MV-4-11 (cell line): ENCODE measurements at places on chromosomes 2 and 18.

- DNase-seq: no peak
Observed at GRCh38 chr2:1605102-1606045, 138.9 kb downstream of the PXDN start.

DNA sequence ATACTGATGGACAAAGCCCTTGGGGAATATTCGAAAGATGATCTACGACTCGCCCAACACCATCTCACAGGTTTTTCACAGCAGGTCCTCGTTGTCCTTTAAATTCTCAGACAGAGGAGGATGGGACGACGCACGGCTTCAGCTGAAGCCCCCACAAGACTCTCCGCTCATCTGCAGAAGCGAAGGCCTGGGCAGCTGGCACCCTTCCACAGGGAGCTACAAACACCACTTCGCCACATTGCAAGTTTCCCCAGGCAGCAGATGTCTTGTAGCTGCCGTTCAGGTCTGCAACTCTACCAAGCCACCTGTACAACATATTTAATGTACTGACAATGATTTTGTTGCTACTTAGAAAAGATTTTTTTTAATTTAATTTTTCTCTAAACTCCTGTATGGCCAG lies 642.9 kb downstream of the ZEB2 start:
- no peak for DNase-seq

- DNase-seq: no peak
Observed at GRCh38 chr18:6194640-6195039, 220.1 kb downstream of the L3MBTL4 start.

- no peak for DNase-seq
Observed at GRCh38 chr18:68791801-68792200, 6.1 kb upstream of the CCDC102B start.

DNA sequence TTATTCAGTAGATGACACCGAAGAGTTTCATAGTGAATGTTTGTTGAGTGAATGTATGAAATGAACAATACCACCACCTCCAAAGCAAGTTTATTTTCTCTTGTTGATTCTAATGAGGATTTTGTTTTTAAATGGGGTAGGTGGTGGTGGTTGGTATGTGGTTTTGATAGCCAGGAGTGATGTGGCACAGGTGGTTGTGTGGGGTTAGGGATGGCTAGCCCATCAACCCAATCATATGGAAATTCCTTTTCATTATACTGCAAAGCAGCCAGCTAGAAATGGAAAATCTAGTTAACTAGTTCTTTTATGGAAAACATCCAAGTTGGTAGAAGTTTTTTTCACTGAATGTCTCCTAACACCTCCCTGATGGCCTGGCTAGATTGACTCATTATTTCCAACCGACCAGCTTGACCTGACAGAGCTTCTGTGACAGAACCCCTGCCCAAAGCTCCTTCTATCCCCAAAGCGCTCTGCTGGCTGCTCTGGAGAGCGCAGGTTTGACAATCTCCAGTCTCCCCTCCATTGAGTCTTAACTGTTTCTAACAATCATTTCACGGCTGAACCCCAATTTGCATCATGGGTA lies 376.9 kb downstream of the MTX2 start:
- DNase-seq: no peak

- no peak for DNase-seq
Observed at GRCh38 chr2:102660070-102660469, 40.7 kb downstream of the SLC9A2 start.

GRCh38 chr2:82224301-82224940 lies 1919.9 kb upstream of the LRRTM1 start:
- DNase-seq: no peak

DNA sequence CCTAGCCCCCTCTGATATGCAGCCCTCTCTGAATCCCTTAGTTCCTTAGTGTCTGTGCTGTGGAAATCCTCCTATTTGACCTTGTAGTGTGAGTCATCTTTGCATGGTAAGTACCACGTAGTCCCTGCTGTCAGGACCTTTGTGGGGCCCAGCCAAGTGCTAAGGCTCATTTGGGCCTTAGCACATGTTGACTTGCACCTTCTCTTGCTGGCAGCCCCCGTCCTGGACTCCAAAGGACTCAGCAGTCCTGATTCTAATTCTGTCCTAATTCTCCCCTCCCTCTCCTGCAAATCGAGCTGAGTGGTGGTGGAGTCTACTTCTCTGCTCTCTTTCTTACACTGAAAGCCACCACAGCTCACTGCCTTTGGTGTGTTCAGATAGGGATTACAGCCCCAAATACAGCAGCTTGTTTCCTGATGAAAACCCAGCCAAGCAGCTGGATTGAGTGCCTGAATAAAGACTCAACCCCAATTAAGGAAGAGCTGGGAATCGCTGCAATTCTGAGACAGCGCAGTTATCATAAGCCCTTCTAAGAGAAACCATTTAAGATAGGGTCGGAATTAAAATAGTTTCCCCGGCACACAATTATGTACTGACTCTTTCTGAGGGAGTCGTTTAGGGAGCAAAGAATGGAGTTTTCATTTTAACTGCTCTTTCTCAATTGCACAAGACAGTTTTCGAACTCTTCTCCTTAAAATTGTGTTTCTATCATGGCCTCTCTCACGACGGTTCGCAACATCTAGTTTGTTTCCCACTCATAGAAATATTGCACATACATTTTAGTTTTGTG lies 215.6 kb upstream of the TNP1 start:
- DNase-seq: peak; percentile 46

DNA sequence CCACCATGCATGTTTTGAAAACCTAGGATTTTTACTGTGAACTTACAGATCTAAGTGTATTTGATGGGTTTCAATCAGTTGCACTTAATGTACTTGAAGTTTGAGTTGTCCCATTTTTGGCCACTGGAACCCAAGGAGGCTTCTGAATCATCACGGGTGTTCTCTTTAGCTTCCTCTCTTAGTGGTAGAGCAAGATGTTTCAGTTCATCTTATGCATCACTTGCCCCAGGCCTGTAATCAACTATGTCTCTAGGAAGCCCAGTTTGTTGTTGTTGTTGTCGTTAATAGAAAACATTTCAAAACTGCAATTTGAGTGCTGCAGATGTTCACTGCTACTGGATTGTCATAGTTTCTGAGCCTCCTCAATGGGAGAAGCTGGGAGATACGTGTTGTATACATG lies 97.0 kb downstream of the FHOD3 start:
- peak; percentile 8 for DNase-seq

DNA sequence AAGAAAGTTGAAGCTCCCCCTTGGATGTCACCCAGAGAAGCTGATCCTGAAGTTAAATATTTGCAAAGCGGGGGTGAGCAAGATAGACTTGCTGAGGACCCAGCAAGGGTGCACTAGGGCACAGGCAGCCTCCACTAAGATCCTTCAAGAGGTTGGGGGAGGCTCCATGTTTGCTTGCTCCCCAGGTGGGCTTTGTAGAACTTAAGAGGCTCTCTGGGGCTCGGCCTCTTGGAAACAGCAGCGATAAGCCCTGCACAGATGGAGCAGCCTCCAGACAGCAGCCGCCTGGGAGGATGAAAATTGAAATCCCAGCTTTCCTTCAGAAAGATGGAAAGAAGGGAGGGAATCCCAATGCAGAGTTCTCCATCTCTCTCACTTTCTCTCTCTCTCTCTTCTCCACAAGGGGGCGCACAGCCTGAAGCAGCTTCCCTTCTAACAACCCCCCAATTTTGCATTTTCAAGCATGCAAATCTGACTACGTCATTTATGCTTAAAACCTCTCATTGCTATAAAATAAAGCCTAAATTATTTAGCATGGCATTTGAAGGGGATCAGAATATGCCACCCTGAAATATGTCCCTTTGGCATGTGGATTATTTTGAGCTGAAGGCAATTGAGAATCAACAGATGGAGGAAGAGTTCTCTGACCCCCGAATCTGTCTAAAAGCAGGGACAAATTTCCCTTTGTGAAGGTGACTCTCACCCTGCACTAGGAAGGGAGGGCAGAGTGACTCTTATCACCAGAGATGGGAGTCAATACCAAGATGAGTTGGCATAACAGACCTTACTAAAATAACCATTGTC lies 185.7 kb upstream of the KLHL29 start:
- DNase-seq: no peak

DNA sequence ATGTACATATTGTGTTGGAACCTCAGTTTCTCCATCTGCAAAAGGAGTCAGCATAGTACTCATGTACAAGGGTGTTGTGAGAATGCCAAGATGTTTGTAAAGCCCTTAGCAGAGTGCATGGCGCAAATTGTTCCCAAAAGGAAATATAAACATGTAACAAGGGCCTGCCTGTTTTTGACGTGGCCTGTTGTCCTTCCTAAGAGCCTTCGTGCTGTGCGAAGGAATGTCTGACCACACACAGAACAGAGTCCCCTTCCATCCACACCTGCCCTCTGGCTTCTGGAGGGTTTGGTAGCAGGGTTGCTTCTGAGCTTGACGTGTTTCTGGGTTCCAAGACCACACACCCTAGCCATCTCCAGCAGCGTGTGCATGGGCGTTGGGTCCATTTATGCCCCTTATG lies 34.9 kb downstream of the CABLES1 start:
- no peak for DNase-seq

- DNase-seq: no peak
Observed at GRCh38 chr18:50682852-50683251, 123.0 kb downstream of the MAPK4 start.

GRCh38 chr2:209389171-209389618 lies 34.7 kb upstream of the MAP2 start:
- no peak for DNase-seq

DNA sequence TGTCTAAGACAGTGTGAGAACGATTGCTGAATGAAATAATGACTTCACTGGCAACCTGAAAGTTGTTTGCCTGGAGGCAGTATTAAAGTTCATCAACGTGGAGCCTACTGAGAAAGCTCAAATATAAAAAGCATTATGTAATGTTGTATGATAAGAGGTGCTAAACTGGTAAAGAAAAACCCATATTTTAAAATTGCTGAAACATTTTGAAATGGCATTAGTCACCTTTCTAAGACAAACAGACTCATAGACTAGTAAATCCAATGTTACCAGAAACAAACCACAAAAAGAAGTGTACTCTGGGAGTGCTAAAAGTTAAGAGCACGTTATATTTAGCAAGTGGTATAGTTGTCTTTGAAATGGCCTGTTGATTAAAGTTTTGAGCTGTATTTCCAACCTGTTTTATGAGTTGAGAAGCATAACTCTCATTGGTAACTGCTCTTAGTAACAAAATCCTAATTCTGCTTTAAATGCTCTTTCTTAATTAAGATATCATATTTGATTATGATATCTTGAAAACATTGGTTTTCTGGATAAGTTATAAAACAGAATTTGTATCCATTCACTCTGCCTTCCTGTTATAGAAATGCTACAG lies 62.7 kb downstream of the CYP1B1 start:
- DNase-seq: peak; percentile 59

DNA sequence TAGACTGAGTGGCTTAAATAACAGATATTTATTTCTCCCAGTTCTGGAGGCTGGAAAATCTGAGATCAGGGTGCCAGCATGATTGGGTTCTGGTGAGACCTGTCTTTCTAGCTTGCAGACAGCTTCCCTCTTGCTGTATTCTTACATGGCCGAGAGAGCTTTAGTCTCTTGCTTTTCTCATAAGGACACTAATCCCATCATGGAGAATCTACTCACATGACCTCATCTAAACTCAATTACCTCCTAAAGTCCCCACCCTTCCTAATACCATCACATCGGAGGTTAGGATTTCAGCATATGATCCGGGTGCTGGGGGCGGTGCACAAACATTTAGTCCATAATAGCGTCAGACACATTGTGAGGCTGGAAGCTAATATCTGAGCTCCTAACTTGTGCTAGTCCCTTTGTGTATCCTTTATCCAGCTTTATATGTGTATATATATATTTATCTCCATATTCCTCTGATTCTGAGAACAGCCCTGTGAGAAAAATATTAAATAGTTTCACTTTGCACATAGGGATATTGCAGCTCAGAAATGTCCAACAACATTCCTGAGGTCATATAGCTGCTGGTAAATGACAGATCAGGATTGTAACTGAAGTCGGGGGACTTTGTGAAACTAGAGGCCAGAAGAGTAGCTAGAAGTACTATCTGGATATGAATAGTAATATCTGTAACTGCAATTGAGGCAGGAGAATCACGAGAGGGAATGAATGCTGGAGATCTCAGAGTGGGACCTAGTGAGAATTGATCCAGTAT lies 28.9 kb downstream of the MARCHF4 start:
- DNase-seq: no peak

- DNase-seq: no peak
Observed at GRCh38 chr18:48649231-48649630, 110.4 kb downstream of the CTIF start.

GRCh38 chr2:232200195-232200594 lies 178.4 kb upstream of the ALPP start:
- no peak for DNase-seq

DNA sequence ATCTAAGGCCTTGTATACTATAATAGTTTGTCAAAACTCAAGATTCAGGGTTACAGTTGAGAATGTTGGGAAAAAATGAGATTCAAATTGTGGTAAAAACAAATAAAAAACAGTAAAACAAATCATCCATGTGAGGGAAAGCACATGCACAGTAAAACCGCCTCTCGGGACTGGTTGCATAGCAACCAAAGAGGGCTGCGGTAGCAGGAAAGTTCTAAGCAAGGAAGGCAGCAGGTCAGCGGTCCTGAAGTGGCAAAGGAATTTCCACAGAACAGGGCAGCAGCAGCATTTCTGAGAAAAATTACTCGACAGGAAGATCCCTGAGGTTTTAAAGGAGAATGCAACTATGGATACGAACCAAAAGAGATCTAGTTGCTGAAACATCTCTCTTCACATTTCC lies 93.7 kb downstream of the DYNAP start:
- no peak for DNase-seq

DNA sequence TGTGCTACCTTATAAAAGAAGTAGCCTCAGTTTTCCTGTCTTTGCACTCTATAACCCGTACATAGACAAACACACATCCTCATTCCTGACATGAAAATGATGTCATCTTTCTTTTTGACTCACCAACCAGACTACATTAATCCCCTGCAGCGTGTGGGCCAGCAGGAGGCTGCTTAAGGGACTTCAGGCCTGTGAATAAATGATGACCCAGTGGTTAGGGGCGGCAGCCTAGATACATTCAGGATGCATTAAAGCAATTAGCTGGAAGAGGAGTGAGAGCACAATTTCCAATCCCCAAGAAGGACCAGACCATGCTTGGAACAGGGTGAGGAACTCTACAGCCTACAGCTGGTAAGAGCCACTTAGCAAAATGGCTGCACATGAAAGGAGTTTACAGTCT lies 57.3 kb upstream of the KLF7 start:
- DNase-seq: peak; percentile 74

GRCh38 chr2:72797740-72798139 lies 28.1 kb downstream of the EXOC6B start:
- no peak for DNase-seq

DNA sequence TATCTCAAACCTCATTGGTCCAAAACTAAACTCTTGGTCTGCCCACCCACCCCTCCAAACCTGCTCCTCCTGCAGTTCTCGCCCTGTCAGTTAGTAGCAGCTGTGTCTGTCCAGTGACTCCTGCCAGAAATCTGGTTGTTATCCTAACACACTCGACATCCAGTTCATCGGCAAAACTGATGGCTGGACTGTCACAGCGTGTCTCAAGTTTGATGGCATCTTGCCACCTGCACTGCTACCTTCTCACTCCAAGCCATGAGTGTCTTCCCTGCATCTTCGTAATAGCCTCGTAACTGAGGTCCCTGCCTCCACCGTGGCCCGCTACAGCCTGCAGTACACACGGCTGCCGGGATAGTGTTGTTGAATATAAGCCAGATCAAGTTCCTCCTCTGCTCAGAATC lies 470.1 kb upstream of the RAB12 start:
- no peak for DNase-seq
